ENCODE measurements at places on chromosomes 2 and 18. TPM values are rescaled to one million over a fixed set of nuclear protein-coding genes. Genes with fewer than 3 reads are reported as not detected.

Gene CCDC121
- total RNA-seq = 2.5 TPM

Gene HAAO
- total RNA-seq = 5.9 TPM

Gene MPHOSPH10
- 21.6 TPM for total RNA-seq

Gene CNTNAP5
- not detected for total RNA-seq

Gene RUFY4
- total RNA-seq = not detected

DNA sequence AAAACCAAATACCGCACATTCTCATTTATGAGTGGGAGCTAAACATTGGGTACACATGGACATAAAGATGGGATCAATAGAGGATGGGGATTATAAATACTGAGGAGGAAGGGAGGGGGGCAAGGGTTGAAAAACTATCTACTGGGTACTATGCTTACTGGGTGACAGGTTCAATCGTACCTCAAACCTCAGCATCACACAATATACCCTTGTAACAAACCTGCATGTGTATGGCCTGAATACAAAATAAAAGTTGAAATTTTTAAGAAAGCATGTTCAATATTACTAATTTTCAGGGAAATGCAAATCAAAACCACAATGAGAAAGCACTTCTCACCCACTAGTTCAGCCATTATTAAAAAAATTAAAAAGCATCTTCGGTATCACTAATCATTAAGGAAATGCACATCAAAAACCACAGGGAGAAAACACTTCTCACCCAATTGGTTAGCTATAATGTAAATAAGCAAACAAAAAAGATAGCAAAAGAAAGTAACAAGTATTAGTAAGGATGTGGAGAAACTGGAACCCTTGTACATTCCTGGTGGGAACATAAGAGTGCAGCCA, 99.3 kb upstream of the STON1 start:
- no peak for DNase-seq

GRCh38 chr2:42156721-42157120, 12.4 kb upstream of the EML4 start:
- DNase-seq = no peak

DNA sequence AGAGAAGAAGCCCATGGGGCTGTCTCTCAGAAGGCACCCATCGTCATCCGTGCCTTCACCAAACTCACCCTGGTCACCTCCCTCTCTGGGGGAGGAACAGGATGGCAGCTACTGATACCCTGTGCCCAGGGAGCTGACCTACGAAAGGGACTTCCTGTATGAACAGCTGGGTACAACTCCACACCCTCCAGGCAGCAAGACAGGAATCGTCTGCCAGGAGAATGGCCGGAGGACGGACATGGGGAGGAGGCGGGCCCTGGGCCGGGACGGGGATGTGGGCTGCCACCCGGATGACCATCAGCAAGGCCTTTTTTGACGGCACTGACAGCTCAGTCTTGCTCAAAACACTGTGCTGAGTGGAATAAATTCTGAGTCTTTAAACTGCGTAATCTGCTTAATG, 243.6 kb downstream of the HDAC4 start:
- no peak for DNase-seq

DNA sequence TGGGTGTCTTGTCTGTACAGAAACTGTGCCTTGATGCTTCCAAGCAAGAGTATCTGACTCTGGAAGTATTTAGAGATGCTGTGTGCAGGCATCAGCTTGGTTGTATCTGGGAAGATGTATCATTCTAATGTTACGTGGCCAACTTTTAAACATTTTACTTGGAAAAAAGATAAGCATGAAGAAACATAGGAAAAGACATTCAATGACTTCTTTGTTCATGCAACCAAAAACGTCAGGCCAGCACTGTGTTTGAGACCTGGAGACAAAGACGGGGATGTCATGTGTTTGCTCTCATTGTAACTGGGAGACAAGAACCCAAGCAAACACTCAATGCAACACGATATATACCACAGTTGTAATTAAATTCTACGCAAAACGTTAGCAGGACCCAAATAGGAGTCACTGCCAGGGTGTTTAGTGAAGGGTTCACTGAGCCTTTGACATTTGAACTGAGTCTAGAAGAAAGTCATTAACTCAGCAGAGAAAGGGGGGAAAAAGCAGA, 8.9 kb upstream of the SESTD1 start:
- DNase-seq = no peak

- DNase-seq = no peak
Measured at GRCh38 chr2:149906886-149907285, 319.3 kb upstream of the MMADHC start.

- no peak for DNase-seq
Measured at GRCh38 chr2:152594022-152594766, 123.1 kb downstream of the PRPF40A start.

GRCh38 chr2:29412197-29412925, 297.1 kb downstream of the CLIP4 start:
- DNase-seq = peak; percentile 16

DNA sequence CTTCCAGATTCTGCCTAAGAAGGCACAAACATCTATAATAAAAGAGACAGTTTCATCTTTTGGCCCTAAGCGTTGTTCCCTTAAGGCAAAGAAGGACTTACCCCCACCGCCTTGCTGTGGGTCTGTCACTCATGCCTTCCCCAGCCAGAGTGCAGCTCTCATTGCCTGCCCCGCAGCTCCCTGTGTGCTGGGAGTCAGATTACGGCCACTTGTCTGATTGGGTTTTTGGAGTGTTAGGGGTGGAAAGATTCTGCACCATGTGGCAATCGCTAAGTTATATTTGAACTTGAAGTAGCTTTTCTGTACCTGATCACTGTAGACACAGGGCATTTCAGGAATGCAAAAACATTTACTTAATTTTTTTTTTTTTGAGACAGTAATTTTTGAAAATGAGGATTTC, at the start of gene AQP4:
Gene AQP4 (minus strand): TSS at position 151 of the 400 bp plus-strand sequence. CDS start 18 bp downstream, at position 133.
- DNase-seq = no peak

GRCh38 chr18:46291149-46291548, 187.0 kb downstream of the HAUS1 start:
- no peak for DNase-seq

DNA sequence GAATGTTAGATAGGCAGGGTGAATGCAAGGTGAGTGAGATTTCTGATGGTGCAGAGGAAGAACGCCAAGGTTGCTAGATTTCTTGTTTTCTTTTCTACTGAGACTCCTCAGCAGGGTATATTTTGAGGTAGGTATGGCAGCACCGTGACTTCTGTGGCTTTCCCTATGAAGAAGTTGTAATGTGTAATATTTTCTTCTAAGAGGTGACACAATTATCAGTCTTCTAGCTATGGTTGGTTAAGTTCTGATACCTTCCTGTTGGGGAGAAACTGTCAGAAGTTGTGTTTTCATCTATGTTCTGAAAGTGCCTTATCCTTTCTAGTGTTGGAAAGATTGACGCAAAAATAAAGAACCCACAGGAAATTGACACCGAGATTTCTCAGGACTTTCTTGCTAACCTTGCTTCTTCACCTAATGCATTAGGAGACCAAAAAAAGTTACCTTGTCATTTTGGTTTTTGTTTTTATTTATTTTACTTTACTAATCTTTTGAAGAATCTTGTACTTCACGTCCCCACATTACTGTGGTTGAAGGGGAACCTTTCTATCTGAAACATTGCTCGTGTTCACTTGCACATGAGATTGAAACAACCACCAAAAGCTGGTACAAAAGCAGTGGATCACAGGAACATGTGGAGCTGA, 11.9 kb downstream of the IL18R1 start:
- DNase-seq = no peak

DNA sequence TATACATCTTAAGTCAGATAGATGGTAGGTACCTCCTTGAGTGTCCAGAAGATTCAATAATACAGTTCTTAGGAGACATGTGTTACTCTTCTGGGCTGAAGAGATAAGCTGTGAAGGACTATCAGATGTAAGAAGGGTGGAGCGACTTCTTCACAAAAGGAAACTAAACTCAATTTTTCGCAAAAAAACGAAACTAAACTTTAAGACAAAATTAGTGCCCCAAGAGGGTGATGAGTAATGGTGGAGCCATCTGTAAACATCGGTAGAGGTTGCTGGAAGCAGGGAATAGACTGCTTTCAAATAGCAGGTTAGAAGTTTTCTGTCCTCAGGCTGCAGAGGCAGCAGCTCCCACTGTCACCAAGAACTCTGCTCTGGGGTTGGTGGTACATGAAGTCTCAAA, 111.6 kb upstream of the TACR1 start:
- no peak for DNase-seq

GRCh38 chr2:97754690-97755346, 41.4 kb downstream of the ZAP70 start:
- no peak for DNase-seq
